ENCODE measurements at places on chromosomes 13 and 19.
A peak's percentile ranks its signal among the peaks of the same experiment; 100 is the strongest.

GRCh38 chr19:7968796-7969554 is 25.5 kb upstream of the TIMM44 start:
- no peak for DNase-seq

DNA sequence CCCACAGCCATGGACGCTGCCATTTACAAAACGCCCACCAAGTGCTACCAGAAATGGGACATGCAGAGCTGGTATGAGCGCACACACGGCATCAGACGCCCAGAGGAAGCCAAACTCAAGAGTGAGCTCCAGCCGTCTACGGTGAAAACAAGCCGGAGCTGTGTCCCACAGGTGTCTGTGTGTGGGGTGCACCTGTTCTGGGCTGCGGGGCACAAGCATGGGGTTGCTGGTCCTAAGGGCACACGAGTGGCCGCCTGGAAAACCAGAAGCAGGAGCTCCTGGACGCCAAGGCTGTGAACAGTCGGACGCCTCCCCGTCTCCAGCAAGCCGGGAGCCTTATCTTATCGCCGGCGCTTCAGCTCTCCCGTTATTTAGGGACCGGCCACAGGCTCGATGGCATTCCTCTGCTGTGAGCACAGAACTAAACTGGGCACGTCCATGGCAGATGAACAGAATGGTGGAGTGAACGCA is 1.3 kb downstream of the ADPRHL1 start:
- no peak for DNase-seq

DNA sequence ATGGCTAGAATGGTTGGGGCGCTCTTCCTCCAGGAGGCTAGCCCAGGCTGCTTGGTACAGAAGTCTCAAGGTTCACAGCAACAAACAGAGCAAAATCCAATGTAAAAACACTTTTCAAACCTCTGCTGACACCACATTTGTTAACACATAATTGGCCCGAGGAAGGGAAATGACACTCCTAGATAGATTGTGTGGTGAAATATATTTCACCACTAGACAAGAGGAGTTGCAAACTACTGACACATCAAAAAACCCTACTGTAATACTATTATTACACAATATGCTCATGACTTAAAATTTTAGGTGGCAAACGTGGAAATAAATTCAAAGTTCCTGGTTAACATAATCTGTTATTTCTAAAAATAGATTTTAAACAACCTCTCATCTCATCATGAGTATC is 643.6 kb downstream of the PCDH9 start:
- DNase-seq: no peak

DNA sequence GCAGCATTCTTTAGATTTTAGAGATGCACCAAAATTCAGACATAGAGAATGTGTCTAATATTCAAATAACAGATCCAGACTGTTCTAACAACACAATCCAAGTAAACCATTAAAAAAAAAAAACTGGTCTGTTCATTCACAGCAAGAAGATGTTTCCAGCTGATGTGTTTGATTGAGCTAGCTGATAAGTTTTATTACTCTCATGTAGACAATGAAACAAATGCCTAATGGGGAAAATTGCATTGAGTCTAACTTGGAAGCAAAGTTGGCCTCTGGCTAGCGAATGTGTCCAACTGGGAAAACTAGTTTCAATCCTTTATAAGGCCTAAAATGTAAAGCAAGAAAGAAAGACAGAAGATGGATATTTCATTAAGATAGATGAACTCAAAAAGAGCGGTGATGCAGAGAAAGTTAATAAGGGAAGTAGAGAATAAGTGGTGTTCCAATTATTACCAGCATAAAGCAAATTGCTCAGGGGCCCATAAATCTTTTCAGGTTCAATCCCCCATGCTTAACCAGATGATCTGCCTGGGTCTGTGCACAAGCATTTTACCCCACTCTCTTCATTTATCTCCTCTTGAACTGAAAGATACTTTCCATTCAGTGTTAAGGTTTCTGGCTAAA is 54.2 kb downstream of the PCDH9 start:
- DNase-seq: no peak

DNA sequence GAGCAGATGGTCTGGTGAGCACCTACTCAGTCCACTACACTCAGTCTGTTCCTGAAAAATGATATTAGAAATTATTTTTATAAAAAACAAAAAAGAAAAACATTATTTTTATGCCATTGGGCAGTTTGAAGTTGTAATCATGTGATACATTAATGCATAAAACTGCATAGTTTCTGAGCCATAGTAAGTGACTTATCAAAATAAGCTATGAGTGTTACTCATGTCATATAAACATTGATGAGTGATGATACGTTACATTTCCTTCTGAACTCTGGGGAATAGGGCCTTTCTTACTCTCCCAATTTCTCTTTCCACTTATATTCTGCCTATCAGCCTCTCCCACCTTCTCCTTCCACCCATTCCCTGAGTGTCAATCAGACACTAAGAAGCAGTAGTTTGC is 8.9 kb downstream of the ZNF805 start:
- no peak for DNase-seq

- DNase-seq: no peak
Observed at GRCh38 chr13:111532111-111532510, 211.7 kb downstream of the TEX29 start.

DNA sequence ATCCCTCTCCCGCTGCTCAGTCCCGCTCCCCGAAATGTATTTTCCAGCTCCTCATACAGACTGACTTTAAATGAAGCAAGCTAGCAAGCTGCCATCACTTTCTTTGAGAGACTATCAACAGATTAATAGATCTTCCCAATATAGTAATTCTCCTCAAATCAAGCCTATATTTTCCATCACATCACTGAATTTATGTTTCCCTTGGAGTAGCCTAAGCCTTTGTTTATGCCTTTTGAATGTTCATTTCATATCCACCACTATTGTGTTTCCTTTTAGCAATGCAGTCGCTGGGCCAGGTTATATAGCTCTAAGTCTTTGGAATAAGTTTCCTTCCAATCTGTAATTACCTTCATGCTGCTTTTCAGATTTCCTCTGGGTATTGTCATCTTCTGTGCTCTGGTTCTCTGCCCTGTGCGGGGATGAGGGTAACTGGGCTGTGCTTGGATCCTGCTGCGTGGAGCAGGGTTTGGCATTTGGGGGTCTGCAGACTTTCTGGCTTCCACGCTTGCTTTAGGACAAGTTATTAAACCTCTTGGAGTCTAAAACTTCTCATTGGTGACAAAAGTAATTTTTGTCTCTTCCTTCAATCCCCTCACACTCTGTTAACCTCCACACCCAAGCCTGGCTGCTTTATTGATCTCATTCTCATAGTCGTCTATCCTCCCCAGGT is 256.9 kb downstream of the DLEU7 start:
- DNase-seq: no peak

DNA sequence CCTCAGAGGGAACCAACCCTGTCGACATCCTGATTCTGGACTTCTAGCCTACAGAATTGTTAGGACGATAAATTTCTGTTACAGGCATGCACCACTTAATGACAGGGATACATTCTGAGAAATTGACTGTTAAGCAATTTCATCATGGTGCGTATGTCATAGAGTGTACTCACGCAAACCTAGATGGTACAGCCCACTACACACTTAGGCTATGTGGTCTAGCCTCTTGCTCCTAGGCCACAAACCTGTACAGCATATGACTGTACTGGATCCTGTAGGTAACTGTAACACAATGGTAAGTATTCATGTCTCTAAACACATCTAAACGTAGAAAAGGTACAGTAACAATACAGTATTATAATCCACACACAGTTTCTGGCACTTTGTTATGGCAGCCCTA is 13.3 kb downstream of the USP12 start:
- DNase-seq: no peak

DNA sequence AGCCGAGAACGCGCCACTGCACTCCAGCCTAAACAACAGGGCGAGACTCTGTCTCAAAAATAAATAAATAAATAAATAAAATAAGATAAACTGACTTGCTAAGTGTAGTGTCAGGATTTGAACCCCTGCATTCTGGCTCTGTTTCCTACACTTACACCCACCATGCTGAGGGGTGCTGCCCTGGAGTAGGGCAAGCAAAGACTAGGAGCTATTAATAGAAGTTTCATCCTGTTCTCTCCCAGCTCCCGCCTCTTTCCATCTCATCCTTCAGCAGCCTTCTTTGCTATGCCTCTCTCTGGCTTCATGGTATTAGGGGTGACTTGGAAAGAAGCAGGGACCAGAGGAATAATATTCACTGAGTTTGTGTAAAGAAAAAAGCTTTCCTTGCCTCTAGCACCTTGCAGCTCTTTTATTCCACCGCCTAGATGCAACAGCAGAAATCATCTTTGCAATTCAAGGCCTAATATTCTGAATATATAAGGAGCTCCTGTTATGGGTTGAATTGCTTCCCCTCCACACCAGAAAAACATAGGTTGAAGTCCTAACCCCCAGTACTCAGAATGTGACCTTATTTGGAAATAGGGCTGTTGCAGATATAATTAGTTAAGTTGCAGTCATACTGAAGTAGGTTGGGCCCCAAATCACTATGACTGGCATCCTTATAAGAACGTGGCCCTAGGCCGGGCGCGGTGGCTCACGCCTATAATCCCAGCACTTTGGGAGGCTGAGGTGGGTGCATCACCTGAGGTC is 8.7 kb upstream of the PLAUR start:
- no peak for DNase-seq

GRCh38 chr13:86383561-86383960 is 584.3 kb upstream of the SLITRK6 start:
- no peak for DNase-seq

DNA sequence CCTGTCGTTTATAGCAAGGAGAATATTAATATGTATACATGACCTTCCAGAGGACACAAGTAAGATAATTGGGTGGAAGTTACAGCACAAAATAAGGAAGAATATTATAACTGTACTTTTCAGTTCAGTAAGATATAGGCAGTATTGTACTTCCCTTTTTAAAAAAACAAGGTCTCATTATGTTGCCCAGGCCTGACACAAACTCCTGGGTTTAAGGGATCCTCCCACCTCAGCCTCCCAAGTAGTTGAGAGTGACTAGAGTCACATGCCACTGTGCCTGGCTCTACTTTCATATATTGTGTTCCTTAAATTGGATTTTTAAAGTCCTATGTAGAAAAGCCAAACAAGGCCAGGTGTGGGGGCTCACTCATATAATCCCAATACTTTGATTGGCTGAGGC is 19.5 kb upstream of the MAB21L1 start:
- no peak for DNase-seq

GRCh38 chr19:15187026-15188007 is 13.5 kb downstream of the NOTCH3 start:
- no peak for DNase-seq

- peak; percentile 20 for DNase-seq
Observed at GRCh38 chr13:42110410-42111155, 62.1 kb downstream of the DGKH start.

- DNase-seq: no peak
Observed at GRCh38 chr19:2181633-2181997, 17.9 kb downstream of the DOT1L start.

GRCh38 chr19:45218426-45218825 is 26.8 kb downstream of the EXOC3L2 start:
- no peak for DNase-seq

GRCh38 chr13:21567714-21568113 is 36.3 kb downstream of the MICU2 start:
- DNase-seq: no peak

- DNase-seq: no peak
Observed at GRCh38 chr13:20994441-20994821, 67.0 kb downstream of the LATS2 start.

DNA sequence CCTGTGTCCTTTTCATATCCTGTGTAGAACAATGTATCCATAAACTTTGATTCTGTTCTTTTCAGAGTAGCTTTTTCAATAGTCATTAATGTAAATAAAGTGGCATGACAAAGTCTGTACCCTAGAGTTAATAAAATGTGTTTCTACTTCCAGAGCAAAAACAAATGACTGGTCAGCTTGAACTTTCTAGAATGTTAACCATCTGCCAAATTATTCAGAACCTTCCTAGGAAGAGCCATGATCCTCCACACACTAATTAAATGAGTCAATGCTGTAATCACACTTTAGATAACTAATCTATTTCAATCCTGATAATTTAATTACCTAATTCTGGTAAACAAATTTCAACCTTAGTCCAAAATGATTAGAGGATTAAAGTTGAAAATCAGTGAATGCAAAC is 73.2 kb downstream of the DIAPH3 start:
- no peak for DNase-seq

- DNase-seq: no peak
Observed at GRCh38 chr19:46847528-46847927, 3.1 kb downstream of the AP2S1 start.

DNA sequence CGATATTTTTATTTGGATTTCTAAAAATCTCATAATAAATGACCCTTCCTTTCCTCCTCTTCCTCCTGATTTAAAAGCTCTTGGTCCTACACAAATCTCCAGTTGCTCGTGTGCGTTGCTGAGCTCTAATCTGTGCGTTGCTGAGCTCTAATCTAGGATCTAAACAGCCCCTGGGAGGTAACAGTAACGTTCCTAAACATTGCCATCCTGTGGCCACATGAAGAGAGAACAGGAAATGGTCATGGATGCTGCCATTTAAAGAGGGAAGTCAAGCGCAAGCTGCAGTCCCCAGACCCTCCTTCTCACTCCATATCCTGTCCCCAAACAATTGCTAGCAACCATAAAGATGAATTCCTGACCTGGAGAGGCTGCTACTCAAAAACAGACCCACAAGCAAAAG is 170.8 kb downstream of the NUFIP1 start:
- peak; percentile 52 for DNase-seq

- DNase-seq: no peak
Observed at GRCh38 chr13:98819382-98820010, 67.0 kb upstream of the SLC15A1 start.

DNA sequence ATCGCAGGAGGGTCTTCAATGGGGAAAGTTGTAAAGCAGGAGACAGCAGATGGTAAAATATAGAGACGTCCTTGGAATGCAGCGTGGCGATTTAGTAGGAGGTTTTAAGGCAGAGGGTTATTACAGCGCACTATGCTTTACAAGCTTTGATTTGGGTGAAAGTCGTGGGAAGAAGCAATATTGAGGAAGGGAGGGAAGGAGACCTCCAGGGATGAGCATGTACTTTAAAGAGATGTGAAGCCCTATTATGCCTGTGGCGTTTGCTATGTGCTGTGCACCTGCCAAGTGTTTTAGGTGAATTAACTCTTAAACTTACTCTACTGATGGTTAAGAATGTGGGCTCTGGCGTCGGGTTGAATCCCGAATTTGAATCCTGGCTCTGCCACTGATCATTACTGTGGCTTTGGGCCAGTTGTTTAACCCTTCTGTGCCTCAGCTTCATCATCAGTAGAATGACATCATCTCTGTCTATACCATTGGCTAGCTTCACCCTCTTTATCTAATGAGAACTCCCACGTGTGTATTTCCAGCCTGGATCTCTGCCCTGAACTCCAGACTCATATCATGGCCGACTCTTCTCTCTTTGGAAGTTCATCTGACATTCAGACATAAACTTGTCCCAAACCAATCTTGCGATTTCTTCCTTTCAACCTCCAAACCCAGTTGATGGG is 583 bp downstream of the CCDC61 start:
- DNase-seq: no peak

DNA sequence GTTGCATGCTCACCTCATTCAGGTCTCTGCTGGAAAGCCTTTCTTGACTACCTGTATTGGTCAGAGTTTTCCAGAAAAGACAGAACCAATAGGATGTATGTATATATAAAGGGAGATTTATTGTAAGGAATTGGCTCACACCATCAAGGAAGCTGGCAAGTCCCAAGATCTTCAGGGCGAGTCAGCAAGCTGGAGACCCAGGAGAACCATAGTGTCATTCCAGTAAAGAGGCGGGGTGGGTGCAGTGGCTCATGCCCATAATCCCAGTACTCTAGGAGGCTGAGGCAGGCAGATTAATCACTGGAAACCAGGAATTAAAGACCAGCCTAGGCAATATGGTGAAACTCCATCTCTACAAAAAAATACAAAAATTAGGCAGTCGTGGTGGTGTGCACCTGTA is 30.4 kb upstream of the FARP1 start:
- DNase-seq: no peak

- DNase-seq: no peak
Observed at GRCh38 chr19:35585848-35586247, at the start of gene PMIS2. Gene PMIS2, plus strand, starts transcription at chr19:35586173. Its CDS starts 87 bp downstream, at chr19:35586260.

All from HuH-7 (cell line).